AG08396 (cell line): ENCODE measurements at places on chromosomes 5 and 9.

GRCh38 chr9:127392166-127392565 is 4.8 kb upstream of the SLC2A8 start:
- no peak for DNase-seq

DNA sequence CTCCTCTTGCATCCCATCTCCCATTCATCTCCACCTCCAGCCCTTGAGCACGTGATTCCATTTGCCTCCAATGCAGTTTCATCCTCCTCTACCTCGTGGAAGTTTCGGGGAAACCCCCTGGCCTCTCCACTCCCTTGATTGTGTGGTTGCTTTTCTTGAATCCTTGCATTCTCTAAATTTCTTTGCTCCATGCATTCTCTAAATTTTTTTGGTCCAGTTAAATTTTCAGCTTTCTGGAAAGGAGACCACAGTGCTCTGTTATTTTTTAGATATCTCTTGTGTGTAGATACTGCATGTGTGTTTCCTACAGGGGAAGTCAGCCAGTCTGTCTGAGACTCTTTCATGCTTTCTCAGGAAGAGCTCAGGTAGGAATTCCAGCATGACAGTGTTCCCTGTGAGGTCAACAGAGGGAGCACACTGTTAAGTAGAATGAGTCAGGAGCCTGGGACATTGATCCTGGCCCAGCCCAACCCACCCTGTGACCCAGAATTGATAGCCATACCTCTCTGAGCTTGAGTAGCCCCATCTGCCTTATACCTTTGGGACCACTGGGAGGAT is 52.8 kb downstream of the AMBP start:
- no peak for DNase-seq

- DNase-seq = no peak
Observed at GRCh38 chr5:177598477-177598876, 1.5 kb upstream of the B4GALT7 start.

DNA sequence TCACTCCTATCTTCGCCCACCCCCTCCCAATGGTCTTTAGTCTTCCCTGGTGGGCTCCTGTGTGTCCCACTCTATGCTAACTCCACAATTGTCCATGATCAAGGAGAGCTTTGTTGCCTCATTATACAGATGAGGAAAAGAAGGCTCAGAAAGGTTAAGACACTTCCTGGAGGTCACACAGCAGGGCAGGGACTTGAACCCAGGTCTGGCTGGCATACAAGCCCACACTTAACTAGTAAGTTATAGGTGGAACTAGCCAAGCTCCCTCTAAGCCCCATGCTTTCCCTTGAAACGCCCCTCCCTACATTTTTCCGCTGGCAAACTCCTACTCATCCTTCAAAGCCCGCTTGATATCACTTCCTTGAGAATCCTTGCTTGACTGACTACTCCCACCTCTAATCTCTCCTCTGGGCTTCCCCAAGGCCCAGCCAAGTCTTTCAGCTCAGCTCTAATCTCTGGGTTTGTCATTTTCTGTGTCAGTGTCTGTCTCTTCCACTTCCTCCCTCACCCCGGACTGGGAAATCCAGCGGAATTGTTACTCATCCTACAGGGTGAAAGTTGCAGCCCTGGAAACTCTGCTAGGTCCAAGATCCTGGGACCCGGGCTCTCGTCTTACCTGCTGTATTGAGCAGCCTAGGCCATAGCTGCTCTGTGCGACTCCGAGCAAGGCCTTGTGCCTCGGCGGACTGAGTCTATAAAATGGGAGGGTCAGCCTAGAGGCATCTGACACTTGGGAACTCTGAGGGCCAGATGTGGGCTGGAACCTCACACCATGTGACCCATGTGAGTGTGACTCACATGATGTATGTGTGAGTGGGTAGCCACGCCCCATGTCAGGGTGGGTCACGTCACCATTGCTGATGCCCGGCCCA is 144.5 kb downstream of the GAPVD1 start:
- no peak for DNase-seq

GRCh38 chr5:89351222-89351621 is 468.2 kb upstream of the MEF2C start:
- peak; percentile 9 for DNase-seq

DNA sequence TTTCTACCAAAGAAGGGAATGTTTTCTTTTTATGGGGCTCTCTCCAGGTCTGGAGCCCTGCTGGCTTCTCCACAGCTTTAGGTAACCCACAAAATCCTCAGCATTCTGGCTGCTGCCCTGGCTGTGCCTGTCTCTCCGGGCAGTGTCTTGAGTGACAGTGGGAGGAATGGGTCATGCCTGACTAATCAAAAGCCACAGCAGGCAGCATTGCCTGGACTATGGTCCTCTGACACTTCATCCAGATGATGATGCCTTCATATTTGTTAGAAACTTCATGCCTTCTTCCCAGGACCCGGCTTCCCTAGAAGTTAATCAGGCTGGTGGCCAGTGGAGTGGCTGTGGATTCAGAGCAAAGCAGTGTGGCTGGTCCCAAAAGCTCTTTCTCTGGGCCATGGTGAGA is 32.2 kb upstream of the TGFBI start:
- peak; percentile 56 for DNase-seq

DNA sequence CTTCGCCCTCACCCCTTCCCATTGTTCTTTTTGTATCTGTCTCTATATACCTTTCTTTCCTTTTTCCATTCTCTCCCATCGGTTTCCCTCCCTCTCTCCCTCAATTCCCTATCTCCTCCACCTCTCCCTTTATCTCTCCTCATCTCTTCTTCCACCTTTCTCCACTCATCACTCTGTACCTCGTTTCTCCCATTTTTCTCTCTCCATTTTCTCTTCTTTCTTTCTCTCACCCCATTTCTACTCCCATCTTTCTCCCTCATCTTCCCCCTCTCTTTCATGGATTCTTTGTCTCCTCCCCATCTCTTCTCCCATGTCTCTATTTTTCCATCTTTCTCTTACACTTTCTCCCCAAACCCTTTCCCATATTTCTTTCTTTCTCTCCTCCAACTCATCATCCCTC is 385.9 kb upstream of the CLINT1 start:
- DNase-seq = no peak

DNA sequence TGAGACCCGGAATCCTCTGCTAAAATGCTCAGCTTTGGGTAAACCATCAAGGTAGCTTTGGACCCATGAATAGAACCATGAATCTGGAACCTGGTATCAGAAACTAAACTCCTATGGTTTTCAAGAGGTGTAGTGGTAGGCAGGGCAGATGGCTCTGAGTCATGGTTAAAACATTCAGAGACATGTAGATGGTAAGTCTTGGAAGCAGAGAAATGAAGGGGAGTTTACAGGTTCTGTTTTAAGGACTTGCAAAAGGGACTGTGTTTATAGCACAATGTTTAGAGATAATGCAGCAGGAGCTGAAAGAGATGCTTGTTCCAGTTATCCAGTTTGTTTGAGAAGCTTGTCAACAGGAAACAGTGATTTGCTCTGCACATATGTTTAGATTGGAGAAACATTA is 36.0 kb upstream of the FBN2 start:
- no peak for DNase-seq

- DNase-seq = no peak
Observed at GRCh38 chr9:33159777-33160127, 7.4 kb downstream of the B4GALT1 start.

GRCh38 chr9:123225374-123225813 is 43.0 kb downstream of the STRBP start:
- peak; percentile 64 for DNase-seq

- no peak for DNase-seq
Observed at GRCh38 chr9:137445930-137446431, 4.8 kb upstream of the ENTPD8 start.

DNA sequence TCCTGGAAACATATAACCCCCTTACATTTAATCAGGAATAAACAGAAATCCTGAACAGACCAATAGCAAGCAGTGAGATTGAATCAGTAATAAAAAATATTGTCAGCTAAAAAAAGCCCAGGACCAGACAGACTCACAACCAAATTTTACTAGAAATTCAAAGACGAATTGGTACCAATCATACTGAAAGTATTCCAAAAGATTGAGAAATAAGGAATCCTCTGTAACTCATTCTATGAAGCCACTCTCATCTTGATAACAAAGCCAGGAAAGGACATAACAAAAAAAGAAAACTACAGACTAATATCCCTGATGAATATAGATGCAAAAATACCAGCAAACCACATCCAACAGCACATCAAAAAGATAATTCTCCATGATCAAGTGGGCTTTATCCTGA is 714.0 kb downstream of the SEMA5A start:
- DNase-seq = no peak

DNA sequence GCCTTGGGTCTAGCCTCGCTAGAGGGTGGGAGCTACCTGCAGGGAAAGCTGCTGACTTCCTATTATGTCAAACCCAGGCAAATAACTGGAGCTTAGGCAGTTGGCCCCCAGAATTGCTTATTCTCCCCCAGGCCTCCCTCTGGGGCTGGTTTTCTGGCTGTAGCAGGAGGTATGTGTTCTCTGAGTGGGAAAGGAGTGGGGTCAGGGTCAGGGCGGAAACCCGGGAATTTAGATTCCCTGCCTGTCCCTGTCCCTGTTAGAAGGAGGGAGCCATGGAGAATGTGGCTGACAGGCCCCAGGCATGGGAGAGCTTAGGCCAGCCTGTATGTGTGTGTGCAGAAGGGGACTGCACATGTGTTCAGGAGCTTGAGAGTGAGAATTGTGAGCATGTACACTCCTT is 13.6 kb upstream of the CXXC5 start:
- no peak for DNase-seq

DNA sequence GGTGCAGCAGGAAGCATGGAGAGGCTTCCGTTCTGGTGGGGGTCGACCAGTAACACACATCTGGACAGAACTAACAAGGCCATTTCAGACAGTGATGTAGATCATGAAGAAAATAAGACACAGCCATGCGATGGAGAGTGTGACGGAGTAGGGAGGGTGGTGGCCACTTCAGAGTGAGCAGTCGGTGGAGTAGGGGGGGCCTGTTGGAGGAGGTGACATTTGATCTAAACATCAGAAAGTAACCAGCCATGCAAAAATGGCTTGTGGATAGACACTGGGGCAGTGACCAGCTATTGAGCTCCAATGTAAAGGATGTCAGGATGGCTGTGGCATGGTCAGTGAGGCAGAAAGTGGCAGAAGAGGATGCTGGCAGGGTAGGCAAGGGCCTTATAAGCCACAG is 65.9 kb downstream of the PPARGC1B start:
- DNase-seq = no peak

DNA sequence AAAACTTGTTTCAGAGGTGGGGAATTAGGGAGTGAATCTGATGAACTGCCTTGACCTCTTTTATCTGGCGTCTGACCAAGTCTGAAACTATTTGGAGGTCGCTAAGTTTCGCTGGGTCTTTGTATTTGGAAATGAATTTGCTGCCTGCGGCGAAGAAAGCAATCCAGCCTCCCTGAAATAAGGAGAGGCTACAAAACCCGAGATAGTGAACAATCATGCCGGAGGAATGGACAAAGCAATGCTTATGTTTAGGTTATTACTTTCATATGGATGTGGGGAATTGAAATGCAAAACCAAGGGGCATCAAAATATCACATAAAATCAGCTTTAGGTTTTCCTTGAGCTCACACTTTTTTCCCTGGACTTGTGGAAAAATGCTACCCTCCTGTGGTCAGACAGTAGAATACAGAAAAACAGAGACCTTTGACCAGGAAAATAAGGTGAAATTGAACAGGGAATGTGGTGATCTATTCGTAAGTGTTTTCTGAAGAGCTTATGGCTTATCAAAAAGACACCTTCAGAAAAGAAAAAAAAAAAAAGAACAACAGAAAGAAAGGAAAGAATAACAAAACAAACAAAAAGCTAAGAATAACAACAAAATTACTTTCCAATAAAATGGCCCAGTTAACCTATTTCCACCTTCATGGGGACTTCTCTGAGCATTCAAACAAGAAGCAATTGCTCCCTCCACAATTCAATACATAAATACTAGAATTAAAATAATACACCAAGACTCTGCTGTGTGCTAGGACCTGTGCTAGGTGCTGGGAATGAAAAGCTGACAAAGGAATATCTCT is 68.6 kb upstream of the DPYSL3 start:
- DNase-seq = peak; percentile 35

- no peak for DNase-seq
Observed at GRCh38 chr9:8014997-8015682, 215.6 kb upstream of the DMAC1 start.

- no peak for DNase-seq
Observed at GRCh38 chr5:68266457-68266856, 50.9 kb downstream of the PIK3R1 start.

GRCh38 chr9:128579194-128579593 is 26.8 kb downstream of the SPTAN1 start:
- no peak for DNase-seq

- no peak for DNase-seq
Observed at GRCh38 chr5:153623751-153624450, 133.4 kb downstream of the GRIA1 start.

GRCh38 chr5:76025069-76025468 is 58.1 kb upstream of the SV2C start:
- no peak for DNase-seq

DNA sequence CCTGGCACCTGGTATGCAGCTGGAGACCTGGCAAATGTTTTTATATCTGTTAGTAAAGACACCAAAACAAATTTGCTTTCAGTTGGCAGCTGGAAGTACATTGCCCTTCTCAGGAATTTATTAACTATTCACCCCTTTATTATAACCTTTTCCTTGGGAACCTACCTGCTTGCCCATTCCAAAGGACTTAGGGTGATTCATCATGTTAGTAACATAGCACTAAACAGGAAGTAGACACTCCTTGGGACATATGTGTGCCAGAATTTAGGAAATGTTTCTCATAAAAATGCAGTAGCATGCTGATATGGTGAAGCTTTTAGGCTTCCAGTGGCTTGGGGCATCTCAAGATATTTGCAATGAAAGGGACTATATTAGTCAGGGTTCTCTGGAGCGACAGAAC is 184.2 kb downstream of the DMAC1 start:
- no peak for DNase-seq

- DNase-seq = no peak
Observed at GRCh38 chr9:99340281-99340680, 118.2 kb downstream of the SEC61B start.

DNA sequence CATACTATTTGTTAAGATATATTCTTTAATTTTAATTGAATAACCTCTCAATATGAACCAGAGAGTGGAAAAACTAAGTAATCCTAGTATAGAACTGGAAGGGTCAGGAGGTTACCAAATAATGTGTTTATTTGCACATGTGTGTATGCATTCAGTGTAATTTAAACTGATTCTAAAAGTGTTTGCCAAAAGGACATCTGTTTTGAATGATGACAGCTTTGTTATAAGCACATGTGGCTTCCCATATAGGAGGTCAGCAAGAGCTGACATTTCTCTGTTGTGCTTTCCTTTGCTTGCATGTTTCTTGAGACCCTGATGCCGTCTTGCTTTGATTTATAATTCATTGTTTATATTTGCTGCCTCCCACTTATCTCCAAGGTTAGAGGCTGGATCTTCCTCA is 383.4 kb downstream of the BRINP1 start:
- DNase-seq = no peak

- no peak for DNase-seq
Observed at GRCh38 chr9:37293664-37294524, 128.6 kb upstream of the GRHPR start.

DNA sequence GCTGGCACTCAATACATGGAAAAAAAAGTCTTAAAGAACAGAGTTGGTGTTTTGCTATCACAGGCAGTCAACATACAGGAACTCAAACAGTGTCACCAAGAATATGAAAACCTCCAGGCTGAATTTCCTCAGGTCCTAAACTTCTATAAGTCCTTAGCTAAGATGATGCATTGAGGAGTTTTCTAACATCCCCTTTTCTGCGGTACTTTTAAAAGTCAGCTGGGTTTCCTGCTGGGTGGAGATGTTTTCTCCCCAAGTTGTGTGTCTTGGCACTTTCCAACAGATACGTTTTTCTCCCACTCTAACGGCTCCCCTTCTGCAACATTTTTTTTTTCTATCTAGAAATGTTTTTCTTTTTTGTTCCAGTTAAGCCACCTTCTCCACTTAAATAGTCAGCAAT is 244.8 kb upstream of the HAPLN1 start:
- DNase-seq = no peak
